GM12892 (cell line): ENCODE measurements at places on chromosomes 6 and 20.
A peak's percentile ranks its signal among the peaks of the same experiment; 100 is the strongest.

- DNase-seq = peak; percentile 17
Measured at GRCh38 chr6:130019326-130020072, 1.1 kb downstream of the L3MBTL3 start.

DNA sequence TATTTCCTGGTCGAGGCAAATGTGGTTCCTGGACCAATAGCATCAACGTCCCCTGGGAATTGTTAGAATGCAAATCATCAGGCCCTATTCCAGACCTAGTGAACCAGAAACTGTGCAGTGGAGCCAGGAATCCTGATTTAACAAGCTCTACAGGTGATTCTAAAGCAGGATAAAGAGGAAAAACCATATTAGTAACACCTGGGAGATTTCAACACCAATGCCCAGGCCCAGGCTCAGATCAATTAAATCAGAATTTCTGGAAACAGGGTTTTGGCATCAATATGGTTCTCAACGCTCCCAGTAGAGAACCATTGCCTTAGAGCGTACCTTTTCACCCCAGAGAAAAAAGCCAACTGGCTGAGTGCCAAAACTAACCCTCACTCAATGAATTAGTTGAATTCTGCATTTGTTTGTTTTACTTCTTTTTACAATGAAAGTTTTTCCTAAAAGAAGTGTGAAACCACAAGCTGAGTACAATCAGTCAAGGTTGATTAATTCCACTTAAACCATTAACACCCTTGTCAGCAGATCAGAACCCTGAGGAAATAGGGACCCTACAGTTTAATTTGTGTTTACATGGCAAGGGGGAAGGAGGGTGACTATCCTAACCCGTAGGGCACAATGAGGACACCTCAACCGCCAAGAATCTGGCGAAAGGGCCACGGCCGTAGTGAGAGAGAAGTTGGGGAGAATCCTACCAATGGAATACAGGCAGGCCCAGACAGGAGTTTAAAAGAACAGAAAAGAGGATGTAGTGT, 34.9 kb upstream of the LOC128125822 start:
- DNase-seq = no peak

DNA sequence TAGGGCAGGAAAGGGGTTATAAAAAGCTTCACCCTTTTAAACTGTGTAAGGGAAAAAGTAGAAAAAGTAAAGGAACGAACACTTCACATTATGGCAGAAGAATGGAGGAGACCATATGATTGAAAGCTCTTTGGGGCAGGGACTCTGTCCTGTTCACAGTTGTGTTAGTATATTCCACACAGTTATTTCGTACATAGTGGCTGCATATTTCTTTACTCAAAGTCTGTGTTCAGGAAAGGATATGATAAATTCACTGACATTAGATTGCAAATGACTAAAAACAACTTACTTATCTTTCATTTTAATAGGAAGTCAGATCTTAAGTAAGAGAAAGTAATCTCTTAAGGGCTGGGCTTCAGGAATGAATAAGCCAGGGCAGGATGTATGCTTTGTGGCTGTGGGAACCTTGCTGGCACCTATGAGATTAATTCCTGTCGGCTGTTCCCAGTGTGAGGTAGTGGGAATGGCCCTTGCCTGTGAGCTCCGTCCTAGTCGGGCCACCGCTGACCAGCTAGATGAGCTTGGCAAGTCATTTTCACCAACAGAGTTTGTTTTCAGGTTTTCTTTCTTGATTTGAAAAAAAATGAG, 11.2 kb downstream of the PPP1R14C start:
- no peak for DNase-seq

- no peak for DNase-seq
Measured at GRCh38 chr6:36676141-36677058, 2.1 kb upstream of the CDKN1A start.

DNA sequence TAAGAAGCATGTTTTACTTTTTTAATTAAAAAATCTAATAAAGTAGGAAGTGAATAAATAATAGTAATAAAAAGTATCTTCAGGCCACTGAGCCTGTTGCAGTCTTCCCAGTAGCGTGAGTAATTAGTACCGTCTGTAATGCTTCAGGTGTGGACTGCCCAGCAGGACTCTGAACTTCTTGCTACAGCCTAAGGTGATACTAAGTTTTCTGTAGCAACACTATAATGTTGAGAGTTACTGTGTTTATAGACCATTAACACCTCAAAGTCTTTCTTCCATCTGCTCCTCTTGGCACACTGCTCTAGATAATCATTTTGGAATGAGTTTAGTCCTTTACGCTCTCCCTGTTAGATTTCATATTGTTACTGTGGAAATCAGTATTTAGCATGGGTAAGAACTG, 28.4 kb downstream of the VAPB start:
- DNase-seq = no peak

DNA sequence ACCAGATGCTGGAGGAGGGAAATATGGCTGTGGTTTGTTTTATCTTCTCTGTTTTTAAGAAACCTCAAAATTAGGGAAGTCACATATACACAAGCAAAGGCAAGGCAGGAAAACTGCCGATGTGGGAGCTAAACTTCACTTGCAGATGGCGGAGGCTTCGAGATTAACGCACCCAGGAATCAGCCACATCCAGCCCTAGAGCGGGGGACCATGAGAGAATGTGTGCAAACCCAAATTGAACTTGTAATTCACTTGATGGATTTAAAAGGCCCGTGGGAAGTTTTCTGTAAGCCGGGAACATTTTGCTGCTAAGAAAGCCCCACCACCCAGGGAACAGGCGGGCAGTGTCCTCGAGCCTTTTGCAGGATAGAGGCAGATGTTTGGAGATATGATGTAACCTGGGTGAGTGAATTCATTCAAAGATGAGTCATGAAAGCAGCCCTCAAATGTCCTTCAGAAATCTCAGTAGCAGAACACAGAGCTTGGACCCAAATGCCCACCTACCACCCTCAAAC, 39.9 kb downstream of the PREX1 start:
- DNase-seq = no peak

GRCh38 chr20:9262653-9263194, 193.8 kb downstream of the PLCB4 start:
- DNase-seq = no peak

- no peak for DNase-seq
Measured at GRCh38 chr6:11231564-11232192, 790 bp downstream of the NEDD9 start.

DNA sequence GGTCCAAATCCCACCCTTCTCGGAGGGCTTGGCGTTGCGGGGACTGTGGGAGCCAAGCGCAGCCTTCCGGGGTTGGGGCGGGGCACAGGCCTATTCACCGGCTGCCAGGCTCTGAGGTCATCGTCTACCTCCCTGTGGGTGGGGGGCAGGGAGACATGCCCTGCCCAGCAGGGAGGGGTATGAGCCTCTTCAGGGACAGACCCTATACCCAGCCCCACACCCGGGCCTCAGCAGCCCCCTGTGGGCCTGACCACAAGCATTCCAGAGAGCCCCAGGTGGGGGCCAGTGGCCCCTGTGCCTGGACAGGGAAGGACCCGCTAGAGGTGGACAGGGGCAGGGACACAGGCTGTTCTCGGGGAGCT, 11.6 kb downstream of the LAMA5 start:
- no peak for DNase-seq

- DNase-seq = no peak
Measured at GRCh38 chr6:54448617-54449016, 140.4 kb downstream of the TINAG start.

DNA sequence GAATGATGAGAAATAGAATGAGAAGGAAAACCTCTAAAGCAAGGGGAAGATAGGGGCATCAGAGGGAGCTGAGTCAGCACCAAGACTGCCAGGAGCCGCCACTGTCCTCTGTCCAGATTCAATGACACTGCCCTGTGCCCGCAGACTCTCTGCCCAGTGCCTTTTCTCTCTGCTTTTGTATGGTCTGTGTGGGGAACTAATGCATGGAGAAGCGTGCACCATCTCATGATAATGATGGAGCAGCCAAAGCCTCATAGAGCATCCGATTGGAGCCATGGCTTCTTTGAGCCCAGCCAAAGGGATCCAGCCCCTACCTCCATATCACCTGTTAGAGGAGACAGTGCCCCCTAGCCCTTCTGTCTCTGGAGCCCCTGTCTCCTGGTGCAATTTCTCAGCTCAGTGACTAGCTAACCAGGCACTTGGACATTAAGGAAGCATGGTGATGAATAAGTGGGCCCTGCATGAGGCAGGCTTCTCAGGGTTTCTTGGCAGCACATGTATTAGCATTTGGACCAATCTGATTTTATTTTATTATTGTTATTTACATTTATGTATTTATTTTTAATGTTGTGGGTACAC, 6.5 kb upstream of the PFDN4 start:
- DNase-seq = no peak

DNA sequence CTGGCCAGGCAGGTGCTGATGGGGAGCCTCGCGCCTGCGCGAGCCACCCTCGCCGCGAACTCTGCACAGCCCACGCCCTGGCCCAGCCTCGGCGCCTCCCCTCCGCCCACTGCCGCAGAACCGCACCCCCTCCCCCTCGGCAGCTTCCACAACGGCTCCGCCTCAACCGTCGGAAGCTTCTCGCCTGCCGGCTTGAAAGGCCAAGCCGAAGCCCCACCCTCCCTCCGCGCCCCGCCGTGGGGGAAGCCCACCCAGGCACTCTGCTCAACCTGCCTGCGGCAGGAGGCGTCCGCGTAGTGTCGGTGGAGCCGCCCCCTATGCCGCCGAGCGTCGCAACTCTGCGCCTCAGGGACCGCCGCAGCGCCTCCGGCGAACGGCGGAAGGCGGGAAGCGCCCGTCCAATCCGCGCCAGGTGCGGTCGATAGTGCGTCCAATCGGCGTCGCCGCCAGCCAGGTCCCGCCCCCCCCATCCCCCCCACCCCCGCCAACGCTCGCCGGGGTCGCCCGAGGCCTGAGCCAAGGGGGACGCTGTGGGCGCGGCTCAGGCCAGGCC, at the start of gene SYCP2:
SYCP2 (minus strand) TSS at position 342 of the 553 bp plus-strand sequence. CDS start 11,224 bp downstream, outside the sequence.
- DNase-seq = no peak

- no peak for DNase-seq
Measured at GRCh38 chr20:57103146-57103800, 163.2 kb downstream of the BMP7 start.

DNA sequence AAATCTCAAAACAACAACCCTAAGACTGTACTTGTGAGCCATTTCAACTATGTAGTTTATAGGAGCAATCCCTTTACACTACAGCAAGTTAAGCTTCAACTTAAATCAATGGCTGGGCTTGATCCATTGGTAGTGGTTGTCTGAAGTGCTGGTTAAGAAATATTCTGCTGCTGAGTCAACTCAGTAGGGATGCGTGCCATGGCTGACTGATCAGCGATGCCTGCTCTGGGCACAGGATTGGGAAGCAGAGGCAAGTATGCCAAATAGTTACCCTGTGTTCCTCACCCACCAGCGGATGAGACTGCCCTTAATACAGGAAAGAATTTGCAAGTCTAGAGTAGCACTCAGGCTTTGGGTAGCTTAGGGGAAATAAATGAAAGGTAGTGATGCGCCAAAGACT, 41.5 kb downstream of the GCM1 start:
- DNase-seq = no peak

- DNase-seq = no peak
Measured at GRCh38 chr6:138570725-138571029, 71.4 kb upstream of the NHSL1 start.

DNA sequence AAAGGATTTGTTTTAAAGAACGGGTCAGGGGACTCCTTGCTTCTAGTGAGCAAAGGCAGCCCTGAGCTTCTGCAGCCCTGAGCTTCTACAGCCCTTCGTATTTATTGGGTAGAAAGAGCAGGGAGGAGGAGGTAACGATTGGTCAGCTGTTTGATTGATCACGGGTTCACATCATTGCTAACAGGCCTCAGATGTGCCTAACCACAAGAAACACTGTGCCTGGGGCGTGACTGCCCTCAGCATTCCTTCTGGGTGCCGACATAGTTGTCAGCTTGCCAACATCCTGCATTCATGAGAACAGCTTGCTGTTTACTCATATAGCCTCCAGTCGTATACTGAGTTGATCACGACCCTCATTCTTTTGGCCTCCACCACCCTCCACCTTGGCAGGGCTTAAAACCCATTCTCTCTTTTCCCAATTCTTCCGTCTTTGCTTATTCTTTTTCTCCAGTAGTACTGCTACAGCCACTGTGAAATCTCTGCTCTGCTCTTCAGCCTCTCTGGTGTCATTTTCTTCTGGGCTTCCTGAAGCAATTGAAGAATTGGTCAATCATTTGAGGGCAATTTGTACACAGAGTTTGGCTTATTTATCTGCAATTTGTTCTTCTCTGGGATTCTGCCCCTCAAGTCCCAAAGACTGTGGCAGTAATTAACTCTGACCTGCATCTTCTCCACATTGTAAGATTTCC, 25.4 kb upstream of the NOP56 start:
- no peak for DNase-seq

GRCh38 chr20:32382102-32382950, 24.2 kb downstream of the ASXL1 start:
- DNase-seq = no peak

GRCh38 chr6:25370178-25371036, 91.2 kb downstream of the CARMIL1 start:
- DNase-seq = no peak

DNA sequence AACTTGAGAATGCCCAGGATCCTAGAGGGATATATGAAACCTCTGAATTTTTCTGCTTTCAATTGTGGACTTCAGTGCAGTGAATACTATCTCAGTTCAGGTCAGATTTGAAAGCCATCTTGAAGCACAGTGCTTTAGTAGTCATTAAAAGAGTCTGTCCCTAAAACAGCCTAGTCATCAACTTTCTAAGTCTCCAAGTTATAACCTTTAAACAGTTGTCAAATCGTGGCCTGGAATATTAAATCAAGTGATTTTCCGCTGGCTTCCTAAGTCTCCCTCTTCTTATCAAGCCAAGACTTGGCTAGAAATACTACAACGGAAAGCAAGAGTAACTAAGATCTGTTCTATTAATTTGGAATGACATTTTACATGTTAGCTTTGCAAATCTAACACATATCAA, 45.8 kb downstream of the SCML4 start:
- no peak for DNase-seq

- no peak for DNase-seq
Measured at GRCh38 chr6:90238496-90239266, 58.0 kb downstream of the BACH2 start.

DNA sequence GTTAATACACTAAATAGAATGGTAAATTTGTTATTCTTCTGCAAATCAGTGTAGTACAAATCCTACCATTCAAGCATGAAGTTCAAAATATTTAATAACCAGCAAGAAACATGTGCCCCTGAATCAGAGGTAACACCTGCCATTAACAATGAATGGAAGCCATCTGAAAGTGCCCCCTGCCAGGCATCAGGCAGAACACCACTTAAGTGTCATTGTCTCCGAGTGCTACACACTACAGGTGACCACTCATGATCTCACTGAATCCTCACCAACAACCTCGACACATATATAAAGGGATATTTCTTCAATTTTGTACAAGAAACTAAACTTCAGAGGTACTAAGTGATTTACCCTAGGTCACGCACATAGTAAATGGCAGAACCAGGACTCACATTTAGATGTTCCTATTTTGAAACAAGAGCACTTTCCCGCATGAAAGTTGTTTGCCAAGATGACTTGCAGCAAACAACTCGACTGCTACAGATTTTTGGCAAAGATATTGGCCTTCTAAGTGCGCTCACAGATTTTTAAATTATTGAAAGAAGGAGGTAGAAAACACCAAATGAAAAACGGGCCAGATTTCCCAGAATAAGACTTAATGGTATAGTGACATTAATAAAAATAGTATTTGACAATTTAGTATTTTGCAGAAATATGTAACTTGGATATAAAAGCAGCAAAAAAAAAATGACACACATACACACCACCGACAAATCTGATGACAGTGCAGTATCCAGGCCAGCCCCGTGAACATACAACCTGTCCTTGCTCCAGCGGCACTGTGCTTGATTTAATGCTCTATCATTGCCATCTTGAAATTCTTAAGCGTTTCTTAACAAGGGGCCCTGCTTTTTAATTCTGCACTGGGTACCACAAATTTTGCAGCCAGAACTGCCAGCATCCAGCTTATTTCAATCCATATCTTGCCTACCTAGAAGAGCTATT, 274.5 kb downstream of the ALDH8A1 start:
- no peak for DNase-seq
